ENCODE measurements at places on chromosomes 12 and 14.

DNA sequence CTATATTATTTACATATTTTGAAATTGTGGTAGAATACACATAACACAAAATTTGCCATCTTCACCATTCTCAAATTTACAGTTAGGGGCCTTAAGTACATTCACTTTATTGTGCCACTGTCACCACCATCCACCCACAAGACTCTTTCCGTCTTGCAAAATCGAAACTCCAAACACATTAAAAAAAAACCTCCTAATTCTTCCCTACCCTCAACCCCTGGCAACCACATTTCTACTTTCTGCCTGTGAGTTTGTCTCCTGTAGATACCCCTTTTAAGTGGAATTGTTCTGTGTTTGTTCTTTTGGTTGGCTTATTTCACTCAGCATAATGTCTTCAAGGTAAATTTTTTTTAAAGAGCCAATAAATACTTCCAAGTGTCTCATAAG is 31.6 kb upstream of the AMIGO2 start:
- DNase-seq = no peak

DNA sequence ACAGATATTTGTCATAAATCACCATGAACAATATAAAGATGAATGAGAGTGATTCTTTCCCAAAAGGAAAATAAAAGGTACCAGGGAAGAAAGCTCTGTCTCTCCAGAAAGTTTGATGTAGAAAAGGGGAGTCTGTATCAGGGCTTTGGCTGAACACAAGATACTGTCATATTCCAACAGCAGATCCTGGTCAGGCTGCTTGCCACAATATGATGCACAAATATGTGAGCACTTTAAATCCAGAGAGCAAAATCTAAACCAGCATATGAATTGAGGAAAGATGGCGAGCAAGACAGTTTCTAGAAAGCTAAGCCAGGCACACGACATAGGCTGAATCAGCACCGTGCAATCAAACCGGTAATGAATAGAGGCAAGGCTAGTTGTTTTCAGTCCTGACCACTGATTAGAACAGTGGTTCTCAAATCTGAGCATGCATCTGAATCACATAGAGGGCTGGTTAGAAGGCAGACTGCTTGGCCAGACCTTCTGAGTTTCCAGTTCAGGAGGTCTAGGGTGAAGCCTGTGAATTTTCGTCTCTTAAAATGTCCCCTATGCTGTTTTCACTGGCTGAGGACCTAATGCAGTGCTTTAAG is 60.7 kb downstream of the PLCZ1 start:
- no peak for DNase-seq

DNA sequence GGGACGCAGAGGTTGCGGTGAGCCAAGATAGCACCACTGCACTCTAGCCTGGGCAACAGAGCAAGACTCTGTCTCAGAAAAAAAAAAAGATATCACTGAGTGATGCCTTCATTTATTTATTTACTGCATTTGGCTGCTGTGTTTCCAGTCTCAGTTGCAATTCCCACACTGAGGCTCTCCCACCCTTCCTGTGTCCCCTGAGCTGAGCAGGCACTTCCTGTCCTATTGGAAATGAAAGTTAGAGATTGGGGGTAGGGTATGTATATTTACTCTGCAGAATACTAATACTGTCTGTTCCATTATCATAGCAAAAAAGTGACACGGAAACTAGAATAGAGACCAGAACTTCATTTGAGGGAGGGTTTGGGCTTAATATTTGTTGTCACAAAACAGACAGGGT is 1.6 kb upstream of the RBMS2 start:
- no peak for DNase-seq

- no peak for DNase-seq
Measured at GRCh38 chr14:103362780-103363179, 22.4 kb upstream of the MARK3 start.

DNA sequence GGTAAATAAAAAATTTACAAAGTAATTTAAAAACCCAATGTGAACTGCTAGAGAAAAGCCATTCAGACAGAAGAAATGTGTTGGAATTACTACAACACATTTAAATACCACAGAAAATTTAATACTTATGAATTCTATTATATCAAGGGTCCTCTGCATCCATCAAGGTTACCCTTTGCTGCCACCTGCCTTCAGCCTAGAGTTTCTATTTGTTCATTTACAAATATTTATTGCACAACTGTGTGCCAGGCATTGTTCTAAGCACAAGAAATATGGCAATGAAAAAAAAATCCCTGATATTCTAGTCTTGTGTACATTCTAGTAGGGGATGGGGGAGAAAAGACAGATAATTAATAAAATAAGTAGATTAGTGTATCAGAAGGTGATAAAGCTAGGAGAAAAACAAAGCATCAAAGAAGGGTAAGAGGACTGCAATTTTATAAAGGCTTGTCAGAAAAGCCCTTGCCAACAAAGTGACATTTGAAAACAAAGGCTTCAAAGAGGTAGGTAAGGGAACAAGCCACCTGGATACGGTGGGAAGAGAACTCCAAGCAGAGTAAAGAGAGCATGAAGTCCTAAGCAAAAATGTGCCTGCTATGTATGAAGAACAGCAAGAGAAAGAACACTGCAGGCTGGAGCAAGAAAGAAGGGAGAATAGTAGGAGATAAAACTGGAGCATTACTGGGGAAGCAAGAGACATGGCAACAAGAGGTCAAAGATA is 59.1 kb upstream of the SLC6A13 start:
- no peak for DNase-seq

- no peak for DNase-seq
Measured at GRCh38 chr12:116860263-116860662, 21.0 kb downstream of the HRK start.

DNA sequence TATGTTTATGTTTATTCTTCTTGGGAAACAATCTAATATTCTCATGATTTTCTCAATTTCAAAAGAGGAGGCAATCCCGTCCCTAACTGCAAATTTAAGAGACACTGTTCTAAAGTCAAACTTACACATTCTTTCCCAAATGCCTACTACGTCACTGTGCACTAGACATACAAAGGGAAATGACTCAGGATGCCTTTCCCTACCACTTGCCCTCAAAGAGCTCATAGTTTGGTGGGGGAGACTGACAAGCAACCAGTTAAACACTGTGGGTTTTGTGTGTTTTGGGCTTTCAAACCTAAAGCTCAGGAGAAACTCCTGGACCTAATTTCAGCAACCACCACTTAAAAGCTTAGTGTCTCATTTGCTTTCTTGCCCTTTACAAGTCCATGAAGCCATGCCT is 58.4 kb downstream of the ATP2B1 start:
- no peak for DNase-seq

- DNase-seq = no peak
Measured at GRCh38 chr14:25522116-25522515, 472.2 kb upstream of the STXBP6 start.

- no peak for DNase-seq
Measured at GRCh38 chr12:124380796-124381455, 86.0 kb downstream of the RFLNA start.

- no peak for DNase-seq
Measured at GRCh38 chr14:34966413-34966812, 16.4 kb upstream of the SRP54 start.

- DNase-seq = no peak
Measured at GRCh38 chr14:97177016-97177415, 379.8 kb downstream of the VRK1 start.

DNA sequence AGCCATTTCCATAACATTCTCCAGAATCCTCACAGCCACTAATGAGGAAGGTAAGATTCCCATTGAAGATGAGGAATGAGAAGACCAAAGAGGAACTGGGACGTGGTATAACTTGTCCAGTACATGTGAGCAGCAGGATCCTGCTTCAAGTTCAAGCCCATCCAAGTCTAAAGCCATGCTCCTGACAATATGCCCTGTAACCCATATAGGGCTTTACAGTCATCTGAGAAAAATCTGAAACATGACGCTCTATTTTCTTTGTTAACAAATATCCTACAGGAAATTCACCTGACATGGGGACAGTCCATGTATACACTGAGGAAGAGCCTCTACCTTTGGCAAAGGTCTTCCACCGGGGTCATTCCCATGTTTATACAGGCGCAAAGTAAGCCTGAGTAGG is 3.1 kb upstream of the ACTR6 start:
- DNase-seq = no peak

- DNase-seq = peak; percentile 43
Measured at GRCh38 chr14:74575507-74575906, 36.5 kb downstream of the LTBP2 start.

DNA sequence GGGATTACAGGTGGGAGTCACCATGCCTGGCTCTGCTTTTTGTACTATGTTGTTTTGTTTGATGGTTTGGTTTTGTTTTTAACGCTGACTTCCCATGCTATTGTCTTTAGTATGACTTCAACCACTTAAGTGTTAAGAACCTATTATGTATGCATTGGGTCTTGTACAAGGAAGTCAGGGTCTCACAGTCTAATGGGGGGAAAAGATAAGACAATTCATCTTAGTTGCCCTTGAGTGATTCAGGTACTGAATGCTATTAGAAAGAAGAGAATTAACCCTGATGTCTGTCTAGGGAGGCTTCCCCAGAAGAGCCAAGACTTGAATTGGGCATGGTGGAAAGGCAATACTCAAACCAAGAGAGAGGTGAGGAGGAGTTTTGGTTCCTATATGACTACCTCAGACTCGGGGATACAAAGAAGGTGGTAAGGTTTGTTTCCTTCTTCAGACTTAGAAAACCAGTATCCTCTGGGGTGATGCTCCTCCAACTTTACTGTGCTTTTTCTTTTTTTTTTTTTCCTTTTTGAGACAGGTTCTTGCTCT is 64.6 kb downstream of the SUSD6 start:
- no peak for DNase-seq

DNA sequence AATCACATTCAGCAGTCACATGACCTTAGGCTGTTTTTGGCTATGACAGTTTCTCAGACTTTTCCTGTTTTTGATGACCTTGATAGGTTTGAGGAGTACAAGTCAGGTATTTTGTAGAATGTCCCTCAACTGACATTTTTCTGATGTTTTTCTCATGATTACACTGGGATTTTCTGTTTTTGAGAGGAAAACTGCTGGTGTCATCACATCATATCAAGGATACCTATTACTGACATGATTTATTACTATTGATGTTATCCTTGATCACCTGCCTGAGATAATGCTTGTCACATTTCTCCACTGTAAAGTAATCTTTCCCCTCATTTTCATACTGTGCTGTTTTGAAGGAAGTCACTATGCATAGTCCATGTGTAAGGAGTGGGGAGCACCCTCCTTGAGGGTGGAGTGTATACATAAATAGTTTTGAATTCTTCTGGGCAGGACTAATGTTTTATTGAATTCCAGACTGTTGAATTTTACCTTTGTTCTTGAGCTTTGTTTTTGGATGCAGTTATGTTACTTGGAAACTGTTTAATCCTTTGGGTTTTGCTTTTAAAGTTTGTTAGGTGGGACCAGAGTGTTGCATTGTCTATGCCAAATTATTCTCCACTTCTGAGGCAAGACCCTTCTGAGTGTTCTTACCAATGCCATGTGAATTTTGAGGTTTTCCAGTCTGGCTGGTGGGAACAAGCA is 444.5 kb upstream of the FAR2 start:
- no peak for DNase-seq

GRCh38 chr12:92027701-92028440 is 117.8 kb downstream of the BTG1 start:
- DNase-seq = no peak

DNA sequence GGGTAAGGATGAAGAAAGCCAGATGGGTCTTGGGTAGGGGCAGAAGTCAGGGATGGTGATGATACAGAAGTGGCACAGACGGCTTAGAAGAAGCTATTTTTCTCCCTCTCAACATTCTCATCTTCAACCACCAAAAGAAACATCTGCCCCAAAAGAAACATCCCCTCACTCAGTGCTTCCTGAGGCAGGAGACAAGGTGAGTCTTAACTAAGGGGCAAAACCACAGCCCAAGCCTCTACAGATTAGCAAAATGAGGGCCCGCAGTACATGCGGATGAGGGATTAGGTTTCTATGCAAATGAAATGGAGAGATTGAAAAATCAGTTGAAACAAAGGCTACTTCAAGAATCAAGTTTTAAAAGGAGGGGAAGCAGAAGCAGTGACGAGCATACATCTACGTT is 241.3 kb upstream of the CCDC196 start:
- no peak for DNase-seq

- DNase-seq = no peak
Measured at GRCh38 chr14:54667764-54668163, 100.8 kb downstream of the SAMD4A start.

DNA sequence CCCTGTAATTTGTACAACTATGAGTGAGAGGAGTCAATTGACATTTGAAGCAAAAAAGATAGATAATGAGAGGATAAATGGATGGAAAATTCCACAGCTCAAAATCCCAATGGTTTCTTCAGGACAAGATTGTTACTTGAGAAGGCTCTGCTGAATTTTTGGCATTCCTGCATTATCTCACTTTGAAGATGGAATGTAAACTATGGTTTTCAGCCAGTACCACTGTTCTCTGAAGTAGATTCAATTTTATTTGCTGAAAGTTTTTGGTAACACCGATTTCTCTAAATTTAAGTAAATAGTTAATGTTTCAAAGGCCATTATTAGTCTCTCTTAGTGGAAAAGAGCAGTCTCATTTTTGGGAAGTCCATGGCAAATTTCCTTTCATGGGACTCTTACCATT is 121.9 kb upstream of the SLC38A2 start:
- no peak for DNase-seq

GRCh38 chr12:116833474-116833873 is 47.8 kb downstream of the HRK start:
- no peak for DNase-seq

DNA sequence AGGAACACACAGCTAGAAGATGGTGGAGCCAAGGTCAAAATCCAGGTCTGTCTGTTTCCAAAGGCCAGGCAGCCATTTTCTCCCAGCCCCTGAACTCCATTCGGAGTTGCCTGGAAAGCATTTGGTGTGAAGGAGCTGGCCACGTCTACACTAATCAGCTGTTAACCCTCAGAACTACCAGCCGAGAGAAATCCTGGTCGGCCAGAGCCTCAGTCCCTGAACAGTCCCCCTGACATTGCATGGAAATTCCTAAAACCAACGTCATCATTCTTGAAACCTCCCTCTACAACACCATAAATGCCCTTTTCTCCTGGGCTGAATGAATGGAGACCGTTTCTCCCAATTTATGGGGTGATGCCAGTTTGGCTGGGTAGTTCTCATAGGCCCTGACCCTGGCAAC is 245.6 kb downstream of the SLC41A2 start:
- DNase-seq = peak; percentile 33

DNA sequence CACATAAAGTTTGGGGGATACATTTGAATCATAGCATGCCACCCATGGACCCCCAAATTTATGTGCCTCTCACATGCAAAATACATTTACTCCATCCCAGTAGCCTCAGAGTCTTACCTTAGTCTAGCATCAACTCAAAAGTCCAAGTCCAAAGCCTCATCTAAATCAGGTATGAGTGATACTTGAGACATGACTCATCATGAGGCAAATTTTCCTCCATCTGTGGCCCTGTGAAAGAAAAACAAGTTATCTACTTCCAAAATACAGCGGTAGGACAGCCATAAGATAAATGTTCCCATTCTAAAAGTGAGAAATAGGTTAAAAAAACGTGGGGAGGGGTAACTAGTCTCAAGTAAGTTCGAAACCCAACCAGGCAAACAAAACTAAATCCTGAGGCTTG is 444.2 kb downstream of the SNAPC1 start:
- no peak for DNase-seq

- no peak for DNase-seq
Measured at GRCh38 chr12:81021834-81022233, 56.0 kb upstream of the ACSS3 start.
